Inflammatory macrophage treated with lipopolysaccharide for 1 hour (primary cell): ENCODE measurements at places on chromosomes 7 and 10.

DNA sequence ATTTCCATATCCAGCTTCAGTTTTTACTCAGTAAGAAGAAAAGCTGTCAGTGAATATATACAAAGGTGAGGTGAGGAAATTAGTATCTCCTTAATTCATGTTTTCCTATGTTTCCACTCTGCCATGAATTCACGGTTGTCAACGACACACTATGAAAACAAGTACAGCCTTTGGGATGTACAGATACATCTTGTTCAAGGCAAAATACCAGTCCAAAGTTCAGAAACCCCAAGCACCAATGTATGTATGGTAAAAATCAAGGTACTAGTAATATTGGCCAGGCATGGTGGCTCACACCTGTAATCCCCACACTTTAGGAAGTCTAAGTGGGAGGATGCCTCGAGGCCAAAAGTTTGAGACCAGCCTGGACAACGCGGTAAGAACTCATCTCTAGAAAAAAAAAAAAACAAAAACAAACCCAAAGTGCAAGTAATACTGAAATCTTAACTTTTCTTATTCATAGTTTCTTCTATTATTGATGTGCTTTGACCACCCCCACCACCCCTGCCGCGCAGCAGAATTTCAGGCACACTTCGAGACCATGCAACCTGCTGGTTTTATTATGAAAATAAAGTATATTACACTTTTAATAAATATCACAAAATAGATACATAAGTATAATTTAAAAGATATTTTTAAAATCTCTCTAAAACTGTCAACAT lies 3.5 kb downstream of the ESYT2 start:
- DNase-seq = no peak

DNA sequence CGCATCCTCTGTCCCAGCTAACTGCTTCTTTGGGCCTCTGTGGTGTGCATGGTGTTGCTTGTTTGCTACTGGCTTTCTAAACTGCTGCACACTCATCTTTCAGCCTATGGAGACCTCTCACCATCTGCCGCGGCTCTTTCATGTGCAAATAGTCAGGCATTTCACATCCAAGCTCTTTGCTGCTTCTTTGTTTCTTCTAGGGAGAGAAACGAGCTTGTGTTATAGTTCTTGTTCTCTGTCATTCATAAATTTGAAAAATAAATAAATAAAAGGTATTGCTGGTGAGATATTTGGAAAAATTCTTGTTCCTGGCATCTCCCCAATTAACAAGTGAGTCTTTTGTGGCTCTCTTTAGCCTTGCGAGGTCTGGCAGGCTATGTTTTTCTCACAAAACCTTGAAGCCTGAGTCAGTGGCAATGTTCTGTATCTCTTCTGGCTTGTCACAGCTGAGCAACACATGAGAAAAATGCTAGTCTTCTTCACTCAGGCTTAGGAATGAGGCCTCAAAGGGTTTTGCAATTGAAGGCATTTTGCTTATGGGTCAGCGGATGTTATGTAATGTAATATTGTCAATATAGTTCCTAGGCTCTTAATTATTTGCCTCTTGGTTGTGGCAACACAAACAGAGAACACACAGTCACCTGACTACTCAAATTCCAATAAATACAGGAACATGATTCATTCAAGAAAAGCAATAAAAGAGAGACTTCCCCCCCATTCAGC lies 274.0 kb downstream of the FRMD4A start:
- DNase-seq = no peak

DNA sequence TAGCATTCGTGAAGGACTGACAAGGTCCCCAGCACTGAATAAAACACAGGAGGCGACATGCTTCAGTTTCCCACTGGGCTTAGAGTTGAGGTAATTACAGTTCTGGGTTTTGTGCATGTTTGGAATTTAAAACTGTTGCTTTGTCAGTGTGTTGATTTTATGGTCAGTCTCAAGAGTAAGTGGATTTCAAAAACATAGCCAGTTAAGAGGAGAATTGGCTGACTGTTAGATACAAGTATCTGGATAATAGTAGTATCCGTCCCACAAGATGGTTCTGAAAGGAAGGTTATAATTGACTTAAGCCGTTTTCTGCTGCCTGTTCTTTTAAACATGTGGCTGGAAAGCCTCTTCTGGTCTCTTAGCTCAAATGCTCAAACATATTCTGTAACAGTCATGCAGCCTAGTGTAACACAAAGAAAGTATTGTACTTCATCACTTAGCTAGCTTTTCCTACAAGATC lies 170.9 kb downstream of the POLR1F start:
- no peak for DNase-seq

- no peak for DNase-seq
Observed at GRCh38 chr10:110215286-110216170, 8.1 kb downstream of the MXI1 start.

GRCh38 chr10:89684604-89685003 lies 16.8 kb upstream of the KIF20B start:
- DNase-seq = peak; percentile 67

- DNase-seq = no peak
Observed at GRCh38 chr7:50362712-50363282, 58.3 kb downstream of the IKZF1 start.

GRCh38 chr10:98205351-98205750 lies 62.6 kb downstream of the LOXL4 start:
- DNase-seq = no peak

DNA sequence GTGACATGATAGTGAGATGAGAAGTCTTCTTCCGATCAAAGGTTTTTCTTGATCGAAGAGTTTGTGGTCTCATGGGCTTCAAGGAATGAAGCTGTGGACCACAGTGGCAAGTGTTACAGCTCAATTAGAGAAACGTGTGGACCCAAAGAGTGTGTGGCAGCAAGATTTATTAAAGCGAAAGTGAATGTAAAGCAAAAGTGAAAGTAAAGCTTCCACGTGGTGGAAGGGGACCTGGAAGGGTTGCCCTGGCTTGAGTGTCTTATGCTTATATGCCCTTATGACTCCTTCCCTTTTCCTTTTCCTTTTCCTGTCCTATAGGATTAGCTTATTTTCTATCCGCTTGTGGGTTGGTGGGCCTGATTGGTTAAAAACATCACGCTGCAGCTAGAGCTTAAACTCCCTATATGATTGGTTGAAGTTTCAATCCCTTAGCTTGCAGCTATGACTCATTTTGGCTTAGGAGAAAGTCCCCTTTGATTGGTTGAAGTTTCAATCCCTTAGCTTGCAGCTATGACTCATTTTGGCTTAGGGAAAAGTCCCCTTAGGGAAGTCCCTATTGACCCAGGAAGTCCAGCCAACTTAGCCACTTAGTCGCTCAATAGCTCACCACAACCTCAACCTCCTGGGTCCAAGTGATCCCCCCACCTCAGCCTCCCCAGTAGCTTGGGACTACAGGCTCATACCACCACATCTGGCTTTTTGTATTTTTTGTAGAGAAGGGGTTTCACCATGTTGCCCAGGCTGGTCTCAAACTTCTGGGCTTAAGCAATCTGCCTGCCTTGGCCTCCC lies 34.7 kb downstream of the MRPS24 start:
- peak; percentile 77 for DNase-seq

GRCh38 chr7:131335639-131336381 lies 8.1 kb downstream of the MKLN1 start:
- no peak for DNase-seq

- DNase-seq = no peak
Observed at GRCh38 chr7:100730136-100730800, 3.1 kb upstream of the ZAN start.

- no peak for DNase-seq
Observed at GRCh38 chr10:61594430-61594829, 68.3 kb upstream of the CABCOCO1 start.

- peak; percentile 45 for DNase-seq
Observed at GRCh38 chr7:100655908-100656674, at the start of gene ACTL6B. TSS of gene ACTL6B (minus strand) at chr7:100656448. CDS start at chr7:100656354, 94 bp downstream.

DNA sequence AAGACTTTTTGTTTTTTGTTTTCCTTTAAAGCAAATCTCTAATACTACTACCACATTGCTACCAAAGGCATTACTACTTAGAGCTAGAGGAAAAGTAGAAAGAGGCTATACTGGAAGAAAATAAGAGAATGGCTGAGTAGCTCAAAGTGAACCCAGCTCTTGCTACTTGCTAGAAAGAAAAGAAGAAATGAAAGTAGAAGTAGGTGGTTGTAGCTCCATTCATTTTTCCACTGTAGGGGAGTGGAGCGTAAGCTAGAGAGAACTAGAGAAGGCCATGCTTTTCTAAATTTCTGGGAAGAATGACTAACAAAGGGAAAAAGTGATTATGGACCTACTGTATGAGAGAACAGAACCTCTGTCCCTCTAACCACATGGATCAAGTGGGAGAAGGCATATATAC lies 184.4 kb downstream of the PON1 start:
- peak; percentile 1 for DNase-seq

DNA sequence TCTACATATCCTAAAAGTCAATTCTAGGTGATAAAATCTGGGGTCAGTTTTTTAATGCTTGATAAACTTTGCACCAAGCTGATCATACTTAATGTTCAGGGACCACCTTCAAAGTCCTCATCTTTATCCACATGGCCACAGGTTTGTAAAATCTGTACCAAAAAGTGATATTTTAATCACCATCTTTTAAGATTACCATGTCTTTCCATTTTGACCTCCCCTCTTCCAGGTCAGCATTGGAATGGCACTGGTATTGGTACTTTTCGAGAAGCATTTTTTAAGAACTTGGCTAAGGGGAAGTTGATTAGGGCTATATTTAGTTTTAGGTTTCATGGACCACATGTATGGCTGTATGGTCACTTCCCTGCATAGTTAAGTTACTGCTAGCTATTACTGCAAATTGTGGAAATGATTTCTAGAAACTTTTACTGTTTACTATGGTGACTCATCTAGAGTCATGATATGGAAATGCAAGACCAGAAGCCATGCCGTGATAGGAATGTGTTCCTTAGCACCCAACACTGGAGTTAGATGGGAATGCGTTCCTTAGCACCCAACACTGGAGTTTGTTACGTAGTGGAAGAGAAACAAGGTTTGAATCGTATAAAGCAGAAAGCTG lies 50.8 kb upstream of the ABLIM1 start:
- peak; percentile 62 for DNase-seq
